Bone marrow (tissue), 2 donors: ENCODE measurements at places on chromosomes 12 and 14.
A peak's percentile ranks its signal among the peaks of the same experiment; 100 is the strongest.

- DNase-seq, result no peak
Measured at GRCh38 chr12:40827683-40828592, 135.7 kb downstream of the CNTN1 start.

DNA sequence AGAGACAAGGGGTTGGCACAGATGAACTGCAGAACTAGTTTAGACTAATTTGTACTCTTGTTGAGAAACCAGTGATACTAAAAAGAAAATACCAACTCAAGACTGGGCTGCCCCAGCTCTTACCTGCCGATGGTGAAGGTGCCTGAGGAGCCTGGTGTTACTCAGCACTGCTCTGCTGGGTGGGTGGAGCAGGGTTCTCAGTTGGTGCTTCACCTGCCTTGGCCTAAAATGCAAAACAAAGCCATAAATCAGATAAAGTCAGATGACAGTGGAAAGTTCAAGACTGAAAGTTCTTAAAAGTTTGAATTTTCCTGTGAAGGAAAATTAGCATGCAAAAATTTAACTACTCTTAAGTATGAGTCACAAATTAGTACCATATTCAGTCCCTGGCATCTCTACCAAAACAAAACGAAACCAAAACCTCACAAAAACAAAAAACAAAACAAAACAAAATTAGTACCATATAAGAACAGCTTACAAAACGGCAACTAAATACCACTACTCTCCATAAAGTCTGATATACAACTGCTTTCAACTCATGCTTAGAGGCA is 21.9 kb downstream of the YBX3 start:
- peak; percentile 4 for DNase-seq

- no peak for DNase-seq
Measured at GRCh38 chr14:69008421-69008884, 29.4 kb upstream of the ACTN1 start.

DNA sequence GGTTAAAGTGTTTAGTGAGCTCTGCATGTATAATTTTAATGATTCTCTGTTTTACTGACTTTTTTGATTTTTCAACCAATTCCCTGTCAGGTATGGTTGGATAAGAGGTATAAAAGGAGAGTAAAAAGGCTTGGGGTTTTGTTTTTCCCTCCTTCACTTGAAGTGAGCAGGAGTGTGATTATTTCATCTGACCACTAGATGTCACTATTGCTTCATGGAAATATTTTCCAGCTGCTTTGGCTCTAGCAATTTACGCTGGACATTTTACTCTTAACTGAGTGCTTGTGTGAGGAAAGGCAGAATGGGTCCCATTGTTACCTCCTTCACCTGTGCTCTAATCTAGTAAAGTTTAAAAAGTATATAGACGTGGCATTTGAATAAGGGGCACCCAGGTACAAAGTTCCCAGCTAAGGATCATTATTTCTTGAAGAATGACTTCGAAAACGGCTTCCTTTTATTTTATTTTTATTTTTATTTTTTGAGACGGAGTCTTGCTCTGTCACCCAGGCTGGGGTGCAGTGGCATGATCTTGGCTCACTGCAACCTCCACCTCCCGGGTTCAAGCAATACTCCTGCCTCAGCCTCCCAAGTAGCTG is 66.5 kb downstream of the TBC1D30 start:
- no peak for DNase-seq

GRCh38 chr12:132194556-132194955 is 50.3 kb downstream of the NOC4L start:
- DNase-seq, result no peak

GRCh38 chr12:95351748-95352147 is 122.2 kb upstream of the METAP2 start:
- no peak for DNase-seq
